ENCODE measurements at places on chromosomes 11 and 22.
A peak's percentile ranks its signal among the peaks of the same experiment; 100 is the strongest.

- no peak for DNase-seq
These were observed 6.9 kb upstream of the NRXN2 start for GRCh38 chr11:64729851-64730382.

- DNase-seq = no peak
These were observed 59.2 kb upstream of the KIRREL3 start for GRCh38 chr11:127059750-127060149.

DNA sequence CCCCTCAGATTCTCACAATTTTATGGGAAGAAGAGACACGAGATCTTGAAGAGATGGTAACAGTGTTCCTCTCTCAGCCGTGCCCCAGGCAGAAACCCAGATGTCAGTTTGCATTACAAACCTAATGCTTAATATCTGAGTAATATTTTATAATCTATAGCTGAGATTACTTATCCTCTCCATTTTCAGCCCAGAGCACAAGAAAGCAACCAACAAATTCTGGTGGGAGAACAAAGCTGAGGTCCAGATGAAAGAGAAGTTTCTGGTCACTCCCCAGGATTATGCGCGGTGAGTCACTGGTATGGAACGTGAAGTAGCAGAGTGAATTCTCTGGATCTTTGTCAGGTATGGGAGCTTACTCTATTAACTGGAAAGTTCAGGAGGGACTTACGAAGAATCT is 884 bp downstream of the CENATAC start:
- no peak for DNase-seq

GRCh38 chr11:114172055-114172861 is 112.7 kb downstream of the ZBTB16 start:
- DNase-seq = no peak

DNA sequence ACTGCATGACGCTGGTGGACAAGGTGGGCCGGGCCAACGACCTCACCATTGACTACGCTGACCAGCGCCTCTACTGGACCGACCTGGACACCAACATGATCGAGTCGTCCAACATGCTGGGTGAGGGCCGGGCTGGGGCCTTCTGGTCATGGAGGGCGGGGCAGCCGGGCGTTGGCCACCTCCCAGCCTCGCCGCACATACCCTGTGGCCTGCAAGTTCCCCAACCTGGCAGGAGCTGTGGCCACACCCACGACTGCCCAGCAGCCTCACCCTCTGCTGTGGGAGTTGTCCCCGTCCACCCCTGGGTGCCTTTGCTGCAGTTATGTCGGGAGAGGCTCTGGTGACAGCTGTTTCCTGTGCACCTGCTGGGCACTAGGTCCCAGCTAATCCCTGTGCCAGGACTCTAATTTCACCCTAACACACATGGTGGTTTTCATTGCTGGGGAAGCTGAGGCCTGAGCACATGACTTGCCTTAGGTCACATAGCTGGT is 49.0 kb upstream of the PPP6R3 start:
- DNase-seq = no peak

DNA sequence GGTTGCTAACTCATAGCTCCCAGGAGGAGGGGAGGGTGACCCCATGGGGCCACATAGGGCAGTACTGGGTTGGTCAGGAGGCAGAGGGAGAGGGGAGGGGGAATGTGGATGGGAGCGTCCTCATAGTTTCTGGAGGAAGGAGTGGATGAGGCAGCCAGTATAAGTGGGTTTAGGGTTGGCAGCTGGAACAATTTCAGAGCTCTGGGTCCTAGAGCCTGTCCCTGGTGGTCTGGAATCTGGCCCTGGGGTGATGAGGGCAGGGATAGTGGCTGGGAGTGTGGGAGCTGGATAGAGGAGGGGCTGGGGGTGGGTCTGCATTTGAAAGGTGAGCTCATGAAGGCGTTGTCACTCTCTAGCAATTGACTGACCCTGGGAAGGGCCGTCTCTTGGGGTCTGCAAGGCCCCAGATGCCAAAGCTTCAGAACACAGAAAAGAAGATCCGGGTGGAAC is 5.3 kb upstream of the MRGPRG start:
- DNase-seq = no peak

DNA sequence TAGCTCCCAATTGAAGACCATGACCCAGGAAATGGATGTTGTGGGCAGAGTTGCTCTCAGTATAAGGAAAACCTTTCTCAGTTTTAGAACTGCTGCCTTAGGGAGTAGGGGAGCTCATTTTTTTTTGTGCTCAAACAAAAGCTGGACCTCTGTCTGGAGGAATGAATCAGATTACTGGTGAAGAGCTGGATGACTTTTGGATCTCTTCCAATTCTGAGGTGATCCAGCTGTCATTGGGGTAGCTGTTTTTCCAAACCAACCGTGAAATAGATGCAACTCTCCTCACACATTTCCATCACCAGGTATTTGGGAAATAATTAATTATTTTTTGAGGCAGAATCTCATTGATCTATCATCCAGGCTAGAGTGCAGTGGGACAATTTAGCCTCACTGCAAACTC is 251.3 kb upstream of the PLET1 start:
- DNase-seq = no peak

DNA sequence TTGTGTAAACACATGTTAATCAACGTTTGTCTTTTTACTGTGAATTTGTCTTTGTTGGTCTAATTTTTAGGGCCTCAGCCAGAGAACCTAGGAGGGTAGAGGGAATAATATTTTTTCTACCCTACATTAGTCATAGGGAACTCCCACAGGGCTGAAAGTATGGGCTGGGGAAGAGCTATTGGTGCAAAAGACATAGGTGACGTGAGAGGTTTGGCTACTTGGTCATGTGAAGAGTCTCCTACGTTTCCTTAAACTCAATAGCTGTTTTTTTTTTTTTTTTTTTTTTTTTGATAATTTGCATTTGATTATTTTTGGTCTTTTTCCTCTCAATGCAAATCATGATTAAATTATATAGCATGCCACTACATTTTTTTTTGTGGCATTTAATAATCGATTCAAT is 15.9 kb upstream of the MMP7 start:
- DNase-seq = no peak

DNA sequence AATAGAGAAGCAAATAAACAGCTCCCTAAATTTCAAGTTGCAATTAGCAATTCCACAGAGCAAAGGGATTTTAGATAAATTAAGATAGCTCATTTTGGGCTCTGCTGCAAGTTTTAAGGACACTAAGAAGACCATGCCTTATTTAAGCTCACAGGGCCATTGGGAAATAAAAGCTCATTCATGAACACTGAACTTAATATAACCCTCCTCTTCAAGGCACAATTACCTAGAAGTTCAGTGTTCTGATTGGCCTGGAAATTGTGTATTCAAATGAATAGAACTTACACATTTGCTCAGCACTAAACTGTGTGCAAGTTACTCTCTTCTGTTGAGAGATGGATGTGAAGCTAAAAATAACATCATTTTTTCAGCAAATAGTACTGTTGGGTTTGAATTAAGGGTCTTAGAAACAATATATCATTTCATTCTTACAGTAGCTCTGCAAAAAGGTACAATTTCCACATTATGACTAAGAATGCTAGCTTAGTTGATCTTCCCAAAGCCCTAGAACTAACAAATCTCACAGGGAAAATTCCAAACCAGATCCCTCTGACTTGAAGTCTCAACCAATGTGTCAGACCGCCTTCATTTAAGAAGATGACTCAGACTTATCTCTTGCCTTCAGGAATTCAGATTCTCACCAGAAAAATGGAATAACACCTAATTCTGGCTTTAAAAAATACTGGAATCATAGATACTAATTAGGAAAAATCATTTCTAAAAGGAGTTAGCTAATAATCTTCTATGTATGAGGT is 87.4 kb upstream of the LRRC55 start:
- no peak for DNase-seq

- no peak for DNase-seq
These were observed 221.7 kb downstream of the NTM start for GRCh38 chr11:131592152-131592551.

GRCh38 chr11:35962369-35963138 is 18.7 kb downstream of the LDLRAD3 start:
- peak; percentile 59 for DNase-seq

GRCh38 chr11:125264100-125265022 is 99.8 kb downstream of the PKNOX2 start:
- no peak for DNase-seq

- no peak for DNase-seq
These were observed 11.6 kb downstream of the ASCL2 start for GRCh38 chr11:2258501-2259465.

GRCh38 chr22:32079130-32080089 is 36.3 kb downstream of the SLC5A1 start:
- no peak for DNase-seq

- no peak for DNase-seq
These were observed 10.8 kb downstream of the LARGE2 start for GRCh38 chr11:45933131-45933831.

DNA sequence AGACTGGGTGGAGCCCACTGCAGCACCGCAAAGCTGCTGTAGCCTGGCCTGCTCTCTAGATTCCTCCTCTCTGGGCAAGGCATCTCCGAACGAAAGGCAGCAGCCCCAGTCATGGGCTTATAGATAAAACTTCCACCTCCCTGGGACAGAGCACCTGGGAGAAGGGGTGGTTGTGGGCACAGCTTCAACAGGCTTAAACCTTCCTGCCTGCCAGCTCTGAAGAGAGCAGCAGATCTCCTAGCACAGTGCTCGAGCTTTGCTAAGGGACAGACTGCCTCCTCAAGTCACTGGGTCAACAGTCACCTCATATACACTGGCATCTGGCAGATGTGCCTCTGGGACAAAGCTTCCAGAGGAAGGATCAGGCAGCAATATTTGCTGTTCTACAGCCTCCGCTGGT is 117.3 kb downstream of the EHF start:
- DNase-seq = no peak

- DNase-seq = no peak
These were observed 50.2 kb downstream of the IGF2 start for GRCh38 chr11:2088746-2089535.

DNA sequence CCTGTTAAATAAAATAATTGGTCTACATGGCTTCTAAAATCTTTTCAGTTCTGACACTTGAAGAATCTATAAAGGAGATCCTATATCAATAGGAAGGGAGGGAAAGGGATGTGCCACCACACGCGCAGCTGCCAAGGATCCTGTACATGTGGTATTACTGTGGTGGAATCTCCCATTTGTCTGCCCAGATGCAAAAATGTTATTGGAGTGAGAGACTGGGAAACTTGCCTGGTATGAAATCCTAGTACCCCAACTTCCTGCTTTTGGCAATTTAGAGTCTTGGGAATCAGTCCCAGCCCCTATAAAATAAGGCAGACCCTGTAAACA is 81.9 kb upstream of the PICALM start:
- no peak for DNase-seq

- DNase-seq = no peak
These were observed 45.8 kb upstream of the NOX4 start for GRCh38 chr11:89536926-89537325.

GRCh38 chr11:77813256-77813655 is 7.3 kb downstream of the RSF1 start:
- DNase-seq = no peak

DNA sequence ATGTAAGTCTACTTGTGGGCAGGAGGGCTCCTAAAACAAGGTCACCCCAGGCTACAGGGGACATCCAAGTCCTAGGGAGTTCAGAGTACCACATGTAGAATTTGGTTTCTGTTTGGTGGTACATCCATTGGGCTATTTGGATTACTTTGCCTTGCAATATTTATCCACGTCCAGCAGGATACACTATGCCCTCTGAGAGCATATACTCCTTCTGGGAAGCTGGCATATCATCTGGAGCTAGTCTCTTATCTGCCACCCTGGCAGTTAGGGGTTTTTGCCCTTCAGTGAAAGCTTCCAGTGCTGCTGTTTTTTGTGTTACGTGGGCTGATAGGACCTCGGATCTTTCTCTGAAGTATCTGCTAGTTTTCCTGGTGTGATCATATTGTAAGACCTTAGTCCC is 7.3 kb downstream of the LMO2 start:
- no peak for DNase-seq

- peak; percentile 20 for DNase-seq
These were observed 119.0 kb downstream of the SLC17A6 start for GRCh38 chr11:22456993-22457762.

DNA sequence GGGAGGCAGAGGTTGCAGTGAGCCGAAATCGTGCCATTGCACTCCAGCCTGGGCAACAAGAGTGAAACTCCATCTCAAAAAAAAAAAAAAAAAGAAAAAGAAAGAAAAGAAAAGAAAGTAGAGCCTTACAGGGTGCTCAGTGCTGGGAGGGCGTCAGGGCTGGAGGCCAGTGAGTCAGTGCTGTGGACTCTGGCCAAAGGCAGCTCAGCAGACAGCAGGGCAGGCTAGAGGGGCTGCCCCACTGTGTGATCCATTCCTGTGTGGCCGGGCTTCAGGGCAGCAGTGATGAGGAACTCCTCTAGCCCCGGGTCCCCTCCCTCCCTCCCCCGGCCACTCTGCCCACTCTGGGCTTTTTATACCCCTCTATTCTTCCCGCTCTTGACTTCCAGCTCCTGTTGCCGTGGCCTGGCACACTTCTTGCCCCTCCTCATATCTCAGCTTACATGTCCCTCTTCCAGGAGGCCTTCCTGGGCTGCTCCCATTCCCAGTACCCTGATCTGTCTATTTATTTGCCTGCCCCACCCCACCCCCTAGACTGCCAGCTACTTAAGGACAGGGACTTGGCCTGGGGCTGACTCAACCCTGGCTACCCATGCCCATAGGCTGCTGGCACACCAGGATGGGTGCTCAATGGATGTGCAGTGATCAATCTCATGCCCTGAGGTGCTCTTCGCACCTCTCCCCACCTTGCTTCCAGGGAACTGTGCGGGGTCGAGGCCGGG is 10.1 kb downstream of the SYT12 start:
- DNase-seq = no peak

DNA sequence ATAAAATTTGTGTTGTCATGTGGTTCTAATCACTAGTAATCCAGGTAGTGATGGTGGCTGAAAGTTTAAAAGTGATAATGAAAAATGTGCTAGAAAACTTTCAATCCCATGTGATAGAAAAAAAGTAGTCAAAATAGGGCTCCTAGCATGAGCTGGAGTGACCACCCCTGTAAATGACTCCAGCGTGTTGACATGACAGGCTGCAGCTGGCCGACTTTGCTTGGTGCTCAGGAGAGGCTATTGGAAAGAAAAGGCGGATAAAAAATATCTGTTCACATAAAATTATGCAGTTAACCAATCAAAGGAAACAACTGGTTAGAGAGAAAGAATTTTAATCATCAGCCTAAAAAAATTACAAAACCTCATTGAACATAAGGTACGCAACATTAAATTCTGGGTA is 16.9 kb upstream of the MTCH2 start:
- no peak for DNase-seq

GRCh38 chr11:120173019-120173705 is 35.2 kb upstream of the TRIM29 start:
- DNase-seq = no peak

GRCh38 chr11:43837879-43838278 is 42.8 kb upstream of the ALKBH3 start:
- DNase-seq = no peak

GRCh38 chr22:32082331-32082730 is 39.3 kb downstream of the SLC5A1 start:
- no peak for DNase-seq

- no peak for DNase-seq
These were observed 49.6 kb downstream of the IGSF9B start for GRCh38 chr11:133907216-133907615.

GRCh38 chr22:43945632-43946383 is 9.4 kb upstream of the SAMM50 start:
- peak; percentile 74 for DNase-seq
